Kidney epithelial cell (primary cell): ENCODE measurements at places on chromosomes 7 and 10. TPM values are rescaled to one million over a fixed set of nuclear protein-coding genes. Genes with fewer than 3 reads are reported as not detected.

DEPP1 gene
- 19.8 and 21.9 TPM in 2 replicates for total RNA-seq

SAP25 gene
- 0.62 TPM in 1 of 2 replicates, not detected in the other for total RNA-seq

SAMD9 gene
- 2.0 TPM in 2 replicates for total RNA-seq

PPP1R3C gene
- 0.89 and 1.8 TPM in 2 replicates for total RNA-seq

A1CF gene
- not detected in 2 replicates for total RNA-seq

TMEM130 gene
- total RNA-seq, result 0.14 and 0.33 TPM in 2 replicates

TMEM270 gene
- not detected in 2 replicates for total RNA-seq

GPNMB gene
- total RNA-seq, result 33.5 and 36.1 TPM in 2 replicates

CDK13 gene
- 49.4 and 49.8 TPM in 2 replicates for total RNA-seq

C10orf95 gene
- total RNA-seq, result 3.2 and 6.9 TPM in 2 replicates

SPDYE3 gene
- total RNA-seq, result not detected in 2 replicates

CXCL12 gene
- 13.0 and 13.5 TPM in 2 replicates for total RNA-seq

RNF148 gene
- total RNA-seq, result 0.07 and 0.71 TPM in 2 replicates

MYL10 gene
- not detected in 2 replicates for total RNA-seq

MSS51 gene
- 0.54 and 0.55 TPM in 2 replicates for total RNA-seq

LRRC4 gene
- total RNA-seq, result 0.46 and 0.96 TPM in 2 replicates

TAS2R5 gene
- 0.46 and 3.7 TPM in 2 replicates for total RNA-seq

C10orf143 gene
- 0.75 and 0.88 TPM in 2 replicates for total RNA-seq

ASB10 gene
- not detected in 2 replicates for total RNA-seq

LHFPL3 gene
- total RNA-seq, result not detected in 2 replicates

IFIT1B gene
- total RNA-seq, result not detected in 2 replicates

PDE6C gene
- total RNA-seq, result not detected in 2 replicates

C10orf67 gene
- total RNA-seq, result 0.07 TPM in 1 of 2 replicates, not detected in the other

POM121C gene
- 19.4 and 23.2 TPM in 2 replicates for total RNA-seq

AZGP1 gene
- total RNA-seq, result 0.75 TPM in 1 of 2 replicates, not detected in the other

HOXA9 gene
- 46.5 and 53.7 TPM in 2 replicates for total RNA-seq

MALRD1 gene
- 0.08 TPM in 1 of 2 replicates, not detected in the other for total RNA-seq

CDNF gene
- total RNA-seq, result 1.9 TPM in 1 of 2 replicates, not detected in the other

PTPRE gene
- 10.3 and 12.7 TPM in 2 replicates for total RNA-seq

NPY gene
- total RNA-seq, result not detected in 2 replicates

STOX1 gene
- total RNA-seq, result 0.21 and 0.71 TPM in 2 replicates

ANXA8L1 gene
- 1.0 and 6.2 TPM in 2 replicates for total RNA-seq

NUTM2E gene
- 1.3 TPM in 1 of 2 replicates, not detected in the other for total RNA-seq

POLR2J gene
- 36.2 and 47.6 TPM in 2 replicates for total RNA-seq

PNLIPRP1 gene
- total RNA-seq, result not detected in 2 replicates

TMEM229A gene
- total RNA-seq, result not detected in 2 replicates

FEZF1 gene
- not detected in 2 replicates for total RNA-seq

TDRD1 gene
- total RNA-seq, result not detected in 2 replicates

POLR2J2 gene
- total RNA-seq, result 0.14 and 1.2 TPM in 2 replicates

CASP7 gene
- 18.4 and 20.3 TPM in 2 replicates for total RNA-seq

ASL gene
- 51.1 and 71.7 TPM in 2 replicates for total RNA-seq

GSDME gene
- total RNA-seq, result 72.3 and 84.8 TPM in 2 replicates
